Breast epithelium (tissue), 4 donors: ENCODE measurements at places on chromosomes 12 and 14. TPM values are rescaled to one million over a fixed set of nuclear protein-coding genes. Genes with fewer than 3 reads are reported as not detected.

GRCh38 chr14:31283578-31284252, 76.1 kb upstream of the HECTD1 start:
- no peak for DNase-seq

DNA sequence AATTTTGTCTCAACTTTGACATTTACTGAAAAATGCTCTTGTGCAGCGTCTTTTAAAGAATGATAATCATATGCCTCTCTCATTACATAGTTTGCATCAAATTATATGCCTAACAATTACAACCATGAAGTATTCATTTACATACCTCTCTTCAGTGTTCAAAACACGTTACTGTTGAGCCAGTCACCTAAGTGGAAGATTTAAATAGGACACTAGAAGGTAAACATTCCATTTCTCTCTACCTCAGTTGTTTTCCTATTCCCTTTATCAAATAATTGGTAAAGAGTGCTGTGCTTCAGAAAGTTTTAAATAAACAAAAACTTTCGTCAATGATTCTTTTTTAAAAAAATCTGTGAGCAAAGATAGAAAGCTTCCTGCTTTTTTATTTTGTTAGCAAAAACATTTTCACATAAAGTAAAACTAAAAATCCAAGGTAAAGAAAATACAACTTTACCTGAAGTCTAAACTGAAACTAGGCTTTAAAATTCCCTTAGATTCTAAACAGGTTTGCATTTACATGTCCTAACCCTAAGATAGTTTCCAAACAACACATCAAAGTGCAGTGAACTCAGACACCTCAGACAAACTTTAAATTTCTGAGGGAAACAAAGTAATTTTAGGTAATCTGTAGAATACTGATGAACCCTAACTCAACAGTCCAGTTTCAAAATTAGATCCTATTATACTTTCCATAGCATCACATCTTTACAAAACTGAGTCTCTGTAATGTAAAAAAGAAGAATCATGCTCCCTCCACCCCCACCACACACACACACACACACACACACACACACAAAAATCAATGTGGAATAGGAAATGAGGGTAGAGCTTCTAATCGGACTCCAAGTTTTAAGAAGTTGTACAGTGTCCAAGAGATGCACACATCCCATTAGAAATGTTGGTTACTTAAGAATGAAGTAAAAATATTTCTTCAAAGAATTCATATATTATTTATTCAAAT, 46.2 kb downstream of the PAWR start:
- DNase-seq = no peak

DNA sequence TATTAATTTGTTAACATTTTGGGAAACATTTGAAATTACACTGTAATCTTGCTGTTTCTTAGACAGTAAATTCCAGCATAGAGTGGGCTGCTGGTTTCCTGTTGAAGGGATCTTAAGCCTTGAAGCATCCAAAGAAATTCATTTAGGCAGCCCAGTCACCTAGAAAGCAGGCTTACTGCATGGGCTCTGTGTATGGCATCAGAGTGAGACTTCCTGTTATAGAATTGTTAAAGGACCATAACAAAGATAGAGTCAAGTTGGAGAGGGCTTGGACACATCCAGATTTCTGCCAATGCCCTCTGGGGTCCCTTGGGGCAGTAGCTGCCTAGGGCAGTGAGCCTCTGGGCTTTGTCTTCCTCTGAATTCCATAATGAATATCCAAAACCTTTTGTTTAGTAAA, 149.2 kb downstream of the DYRK2 start:
- no peak for DNase-seq

The GALNT16 gene
- total RNA-seq = 20.6 TPM

The MYO1H gene
- total RNA-seq = 2.0 TPM

The OR6C2 gene
- total RNA-seq = not detected
